Panc1 (cell line): ENCODE measurements at places on chromosomes 1 and 21.

DNA sequence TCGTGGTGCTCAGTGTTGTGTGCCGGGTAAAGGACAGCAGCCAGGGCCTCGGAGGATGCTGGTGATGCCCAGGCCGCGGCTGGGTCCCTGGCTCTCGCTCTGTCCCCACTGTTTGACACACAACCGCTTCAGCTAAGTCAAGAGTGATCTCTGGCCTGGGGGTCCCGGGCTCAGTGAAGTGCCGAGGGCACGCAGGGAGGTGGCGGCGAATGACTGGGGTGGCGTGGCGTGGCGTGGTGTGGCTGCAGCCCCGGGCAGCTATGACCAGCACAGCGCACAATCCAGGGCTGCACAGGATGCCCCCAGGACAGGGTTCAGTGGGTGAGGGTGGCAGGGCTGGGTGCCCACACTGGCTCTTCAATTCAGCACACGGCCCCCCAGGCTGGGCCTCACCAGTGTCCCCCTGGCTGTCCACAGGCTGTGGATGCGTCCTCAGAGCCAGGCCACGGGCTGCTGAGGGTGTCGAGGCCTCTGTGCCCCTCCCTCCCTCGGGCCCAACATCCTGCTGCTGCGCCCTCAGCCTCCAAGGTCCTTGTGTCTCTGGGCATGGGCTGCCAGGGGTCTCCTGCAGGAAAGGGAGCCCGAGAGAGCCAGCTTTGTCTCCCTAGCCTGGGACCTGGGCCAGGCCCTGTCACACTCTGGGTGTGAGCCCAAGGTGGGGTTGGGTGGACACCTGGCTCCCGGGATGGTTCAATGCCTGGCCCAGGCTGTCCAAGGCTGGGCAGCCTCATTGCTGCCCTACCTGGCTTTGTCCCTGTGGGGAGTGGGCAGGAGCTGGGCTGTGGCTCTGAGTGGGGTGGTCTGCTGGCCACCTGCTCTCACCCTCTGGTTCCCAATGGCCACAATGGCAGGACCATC is 12.0 kb upstream of the SKI start:
- DNase-seq, result no peak

DNA sequence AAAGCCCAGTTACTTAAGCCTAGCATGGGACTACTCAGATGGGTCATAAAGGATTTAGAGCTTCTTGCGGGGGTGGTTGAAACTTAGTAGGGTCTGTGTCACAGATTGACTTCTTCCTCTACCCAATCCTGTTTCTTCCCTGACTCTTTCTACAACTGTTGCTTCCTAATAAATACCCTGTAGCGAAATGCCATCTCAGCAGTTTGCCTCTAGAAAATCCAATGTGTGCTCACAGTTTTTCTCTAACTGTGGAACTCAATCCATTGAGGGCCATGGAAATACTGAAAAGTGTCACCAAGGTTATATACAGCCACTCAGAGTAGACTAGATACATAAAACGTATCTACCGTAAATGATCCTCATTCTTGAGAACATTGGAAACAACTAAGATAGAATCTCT is 217.7 kb downstream of the COL24A1 start:
- DNase-seq, result no peak

DNA sequence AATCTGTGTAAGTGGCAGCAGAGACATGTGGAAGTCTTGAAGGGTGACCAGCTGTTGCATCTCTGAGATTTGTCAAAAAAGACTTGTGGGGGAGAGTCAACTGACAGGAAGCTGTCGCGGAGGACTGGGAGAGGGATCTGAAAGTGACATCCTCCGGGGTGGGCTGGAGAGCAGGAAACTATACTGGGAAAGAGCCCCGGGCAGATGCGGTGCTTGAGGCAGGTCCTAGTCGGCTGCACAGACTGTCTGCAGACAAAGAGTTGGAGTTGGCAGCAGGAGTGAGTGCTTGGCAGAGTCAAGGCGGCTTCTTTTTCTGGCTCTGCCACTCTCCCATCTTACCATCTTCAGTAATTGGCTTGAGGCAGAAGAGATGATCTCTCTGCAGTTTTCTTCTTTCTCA is 294.0 kb upstream of the C1orf87 start:
- no peak for DNase-seq

- no peak for DNase-seq
Observed at GRCh38 chr1:87170157-87170556, 158.5 kb upstream of the LMO4 start.

GRCh38 chr1:203316626-203317093 is 11.3 kb downstream of the BTG2 start:
- DNase-seq, result no peak

GRCh38 chr1:8431019-8431418 is 113.1 kb downstream of the SLC45A1 start:
- no peak for DNase-seq

DNA sequence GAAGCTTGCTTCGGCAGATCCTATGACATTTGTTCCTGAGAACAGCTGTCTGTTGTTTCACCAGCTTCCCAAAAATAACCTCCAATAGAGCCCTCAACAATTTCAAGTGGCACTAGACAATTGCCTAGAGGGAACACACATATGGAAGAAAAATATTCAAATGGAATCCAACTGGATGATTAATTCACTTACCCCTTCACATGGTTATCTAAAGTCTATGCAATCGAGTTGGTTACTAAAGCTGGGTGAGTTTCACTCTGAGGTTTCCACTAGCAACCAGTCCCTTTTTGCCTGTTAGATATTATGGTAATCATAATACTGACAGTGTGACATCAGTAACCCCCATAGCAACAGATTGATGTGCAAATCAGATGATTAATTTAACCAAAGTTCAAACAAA is at the start of gene LEMD1:
LEMD1 (minus strand) TSS at position 259 of the 400 bp plus-strand sequence. CDS start 1,520 bp downstream, outside the sequence.
- DNase-seq, result no peak

- DNase-seq, result no peak
Observed at GRCh38 chr1:211511947-211512346, 20.0 kb upstream of the RD3 start.

GRCh38 chr1:184890539-184890973 is 83.8 kb downstream of the NIBAN1 start:
- no peak for DNase-seq

DNA sequence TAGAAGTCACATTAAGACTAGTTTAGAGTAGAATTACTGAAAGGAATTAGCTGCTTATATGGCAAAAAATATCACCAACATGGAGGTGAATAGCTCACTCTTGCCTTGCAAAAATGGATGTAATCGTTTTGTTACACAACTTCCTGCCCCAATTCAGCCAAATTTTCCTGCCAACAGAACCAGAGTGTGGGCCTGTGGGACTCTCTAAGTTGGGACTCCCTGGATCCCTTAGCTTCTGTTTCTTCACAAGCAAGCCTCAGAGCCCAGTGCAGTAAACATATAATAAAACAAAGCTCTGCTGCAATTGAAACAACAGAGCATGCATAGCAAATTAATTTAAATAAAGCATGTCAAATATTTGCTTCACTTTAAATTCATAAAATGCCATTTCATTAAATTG is 232.5 kb downstream of the TNR start:
- DNase-seq, result no peak

- no peak for DNase-seq
Observed at GRCh38 chr1:6321205-6321604, 60.3 kb upstream of the GPR153 start.

- DNase-seq, result no peak
Observed at GRCh38 chr1:25556132-25556670, 12.8 kb downstream of the LDLRAP1 start.

- DNase-seq, result no peak
Observed at GRCh38 chr1:27724961-27725373, 794 bp upstream of the FAM76A start.

DNA sequence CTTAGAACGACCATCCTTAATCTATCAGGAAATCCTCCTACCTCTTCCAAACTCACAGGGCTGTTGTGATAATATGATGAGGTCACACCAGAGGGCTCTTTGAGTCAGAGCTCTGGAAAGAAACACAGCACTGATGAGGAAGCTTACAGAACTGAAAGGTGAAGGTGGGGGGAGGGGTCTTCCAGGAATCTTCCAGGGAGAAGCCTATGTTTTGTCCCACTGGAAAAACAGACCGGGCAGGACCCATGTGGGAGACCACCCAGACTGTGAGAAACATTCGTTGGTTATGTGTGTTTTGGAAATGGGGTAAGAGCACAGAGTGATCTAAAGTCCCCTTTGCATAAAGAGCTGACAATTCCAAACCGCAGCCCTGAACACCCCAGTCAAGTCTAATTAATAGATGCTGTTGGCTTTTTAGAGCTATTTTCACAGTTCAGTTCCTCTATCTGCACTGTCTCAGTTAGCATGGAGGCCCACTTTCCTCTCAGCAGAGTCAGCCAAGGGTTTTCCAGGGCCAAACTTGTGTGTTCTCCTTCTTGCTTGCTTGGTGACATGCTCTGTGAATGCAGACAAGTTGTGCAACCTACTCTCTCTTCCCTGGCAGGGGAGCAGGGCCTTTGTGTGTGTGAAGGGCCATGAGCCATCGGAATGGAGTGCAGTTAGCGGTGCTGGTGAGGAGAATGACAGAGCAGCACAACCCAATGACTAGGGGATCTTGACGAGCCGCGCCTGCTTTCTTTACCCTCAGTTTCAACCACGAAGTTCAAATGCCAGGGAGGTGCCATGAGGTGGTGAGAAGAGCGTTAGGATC is 12.3 kb downstream of the PHLDA3 start:
- peak; percentile 61 for DNase-seq

GRCh38 chr1:201501812-201502510 is 5.0 kb downstream of the CSRP1 start:
- DNase-seq, result no peak

GRCh38 chr1:203320591-203321272 is 15.4 kb downstream of the BTG2 start:
- no peak for DNase-seq

- DNase-seq, result no peak
Observed at GRCh38 chr1:114009393-114009792, 30.1 kb downstream of the OLFML3 start.

- DNase-seq, result no peak
Observed at GRCh38 chr1:36481771-36482723, 666 bp downstream of the CSF3R start.

DNA sequence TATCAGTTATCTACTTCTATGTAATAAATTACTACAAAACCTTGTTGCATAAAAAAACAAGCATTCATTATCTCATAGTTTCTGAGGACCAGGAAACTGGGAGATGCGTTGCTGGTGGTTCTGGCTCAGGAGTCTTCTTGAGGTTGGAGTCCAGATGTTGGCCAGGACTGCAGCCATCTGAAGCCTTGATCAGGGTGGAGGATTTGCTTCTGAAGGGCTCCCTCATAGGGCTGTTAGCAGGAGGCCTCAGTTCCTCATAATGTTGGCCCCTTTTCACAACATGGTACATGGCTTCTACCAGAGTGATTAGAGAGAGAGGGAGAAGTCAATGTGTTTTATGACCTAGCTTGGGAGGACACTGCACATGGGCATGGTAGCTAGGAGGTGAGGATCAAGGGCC is 137.4 kb downstream of the CNIH3 start:
- no peak for DNase-seq

DNA sequence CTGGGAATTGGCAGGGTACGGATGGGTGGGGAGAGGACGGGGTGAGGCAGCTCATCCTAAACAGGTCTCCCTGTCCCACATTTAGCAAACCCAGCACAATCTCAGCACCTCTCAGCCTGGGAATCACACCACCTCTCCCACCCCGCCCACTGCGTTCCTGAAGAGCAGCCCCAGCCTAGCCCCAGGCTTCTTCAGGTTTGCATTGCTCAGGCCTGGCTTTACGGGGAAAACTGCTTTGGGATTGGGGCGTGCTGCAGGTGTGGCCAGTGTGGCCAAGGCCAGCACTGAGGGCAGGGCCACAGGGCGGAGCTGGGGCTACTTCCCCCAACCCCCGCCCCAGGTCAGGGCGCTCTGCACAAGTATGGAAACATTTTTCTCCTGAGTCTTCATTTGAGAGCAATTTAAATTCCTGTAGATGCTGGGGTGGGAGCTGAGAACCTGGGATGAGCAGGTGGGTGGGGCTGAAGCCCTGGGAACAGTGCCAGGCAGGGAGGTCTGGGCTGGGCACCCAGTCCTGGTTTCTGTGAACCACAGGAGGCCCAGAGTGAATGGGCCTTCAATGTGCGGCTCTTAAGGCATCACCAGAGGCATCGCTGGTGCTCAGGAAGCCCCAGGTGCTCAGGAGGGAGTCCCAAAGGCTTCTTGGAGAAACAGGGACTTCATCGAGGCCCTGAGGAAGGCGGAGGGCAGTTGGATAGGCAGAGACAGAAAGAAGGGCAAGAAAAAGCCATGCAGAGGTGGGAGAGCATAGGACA is 24.1 kb downstream of the TNNT2 start:
- no peak for DNase-seq

DNA sequence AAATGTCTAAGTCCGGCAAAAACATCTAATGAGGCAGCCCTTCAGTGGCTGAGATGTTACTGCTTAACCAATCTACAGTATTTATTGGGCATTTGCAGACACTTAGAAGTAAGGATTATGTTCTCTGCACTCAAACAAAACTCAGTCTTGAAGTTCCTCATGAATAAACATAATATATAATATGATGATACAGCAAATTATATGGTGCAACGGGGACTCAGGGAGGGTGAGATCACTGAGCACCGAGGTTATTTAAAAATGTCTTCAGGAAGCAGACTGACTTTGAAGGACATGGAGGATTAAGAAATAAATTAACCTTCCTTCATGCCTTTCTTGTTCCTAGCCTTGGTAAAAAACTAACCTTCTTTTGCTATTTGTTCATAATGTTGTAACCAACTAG is 27.9 kb downstream of the WDR64 start:
- no peak for DNase-seq

DNA sequence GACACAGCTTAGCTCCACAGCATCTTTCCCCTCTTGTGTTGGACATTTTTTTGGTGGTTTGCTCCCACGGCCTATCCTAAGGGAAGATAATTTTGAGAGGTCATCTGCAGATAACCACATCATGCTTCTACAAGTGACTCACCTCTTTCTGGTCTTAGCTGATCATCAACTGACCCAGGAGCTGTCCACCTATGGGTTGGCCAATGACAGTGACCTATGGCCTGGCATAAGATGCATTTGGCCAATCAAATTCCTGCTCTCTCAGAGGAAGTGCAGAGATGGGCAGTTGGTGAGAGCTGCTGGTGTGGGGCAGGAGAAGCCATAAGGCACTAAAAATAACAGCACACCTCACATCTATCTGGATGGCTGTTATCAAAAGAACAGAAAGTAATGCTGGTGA is 100.0 kb upstream of the CLDN14 start:
- no peak for DNase-seq

DNA sequence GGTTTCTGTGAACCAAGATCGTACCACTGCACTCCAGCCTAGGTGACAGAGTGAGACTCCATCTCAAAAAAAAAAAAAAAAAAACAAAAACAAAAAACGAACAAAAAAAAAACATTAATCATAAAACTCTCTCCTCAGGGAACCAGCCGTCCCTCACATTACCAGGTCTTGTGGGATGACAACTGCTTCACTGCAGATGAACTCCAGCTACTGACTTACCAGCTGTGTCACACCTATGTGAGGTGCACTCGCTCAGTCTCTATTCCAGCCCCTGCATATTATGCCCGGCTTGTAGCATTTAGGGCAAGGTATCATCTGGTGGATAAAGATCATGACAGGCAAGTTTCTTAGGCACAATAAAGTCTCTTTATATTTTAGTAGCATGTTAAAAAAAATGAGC is 32.3 kb upstream of the AGO1 start:
- DNase-seq, result no peak

GRCh38 chr1:59967141-59967697 is 40.6 kb upstream of the CYP2J2 start:
- DNase-seq, result no peak

- DNase-seq, result no peak
Observed at GRCh38 chr1:52534928-52535764, 17.7 kb downstream of the TUT4 start.

- no peak for DNase-seq
Observed at GRCh38 chr1:36606641-36607262, 124.0 kb upstream of the CSF3R start.

- DNase-seq, result no peak
Observed at GRCh38 chr1:156393095-156393494, 24.1 kb downstream of the RHBG start.
